Heart left ventricle (tissue), 16 donors: ENCODE measurements at places on chromosomes 11 and 22. TPM values are rescaled to one million over a fixed set of nuclear protein-coding genes. Genes with fewer than 3 reads are reported as not detected.

- DNase-seq, result peak; percentile 10
These were observed 120.9 kb upstream of the B3GAT1 start for GRCh38 chr11:134532921-134533421.

GRCh38 chr11:120061761-120062560, 76.0 kb downstream of the TRIM29 start:
- DNase-seq, result no peak

- no peak for DNase-seq
These were observed 21.8 kb upstream of the EIF3M start for GRCh38 chr11:32561835-32562234.

DNA sequence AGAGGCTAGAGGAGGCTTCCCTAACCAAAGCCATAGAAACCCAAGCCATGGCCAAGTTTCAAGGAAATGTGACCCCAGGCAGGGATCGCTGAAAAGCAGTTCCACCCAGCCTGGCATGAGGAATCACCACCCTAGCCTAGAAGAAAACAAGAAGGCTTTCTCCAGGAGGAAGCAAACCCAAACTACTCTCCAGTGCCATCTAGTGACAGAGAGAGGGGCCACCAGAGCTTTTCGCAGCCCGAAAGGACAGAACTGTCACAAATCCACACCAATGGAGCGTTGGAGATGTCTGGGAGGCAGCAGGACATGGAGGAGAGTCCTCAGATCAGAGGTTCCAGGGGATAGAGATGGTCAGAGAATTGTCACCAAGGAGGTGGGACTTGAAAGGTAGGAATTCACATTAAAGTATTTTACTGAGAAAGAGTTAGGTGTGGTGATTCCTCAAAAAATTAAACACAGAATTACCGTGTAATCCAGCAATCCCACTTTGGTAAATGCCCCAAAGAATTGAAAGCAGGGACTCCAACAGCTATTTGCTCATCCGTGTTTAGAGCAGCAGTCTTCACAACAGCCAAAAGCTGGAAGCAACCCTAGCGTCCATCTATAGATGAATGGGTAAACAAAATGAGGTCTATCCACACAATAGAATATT, 67.3 kb upstream of the NUP50 start:
- no peak for DNase-seq

DNA sequence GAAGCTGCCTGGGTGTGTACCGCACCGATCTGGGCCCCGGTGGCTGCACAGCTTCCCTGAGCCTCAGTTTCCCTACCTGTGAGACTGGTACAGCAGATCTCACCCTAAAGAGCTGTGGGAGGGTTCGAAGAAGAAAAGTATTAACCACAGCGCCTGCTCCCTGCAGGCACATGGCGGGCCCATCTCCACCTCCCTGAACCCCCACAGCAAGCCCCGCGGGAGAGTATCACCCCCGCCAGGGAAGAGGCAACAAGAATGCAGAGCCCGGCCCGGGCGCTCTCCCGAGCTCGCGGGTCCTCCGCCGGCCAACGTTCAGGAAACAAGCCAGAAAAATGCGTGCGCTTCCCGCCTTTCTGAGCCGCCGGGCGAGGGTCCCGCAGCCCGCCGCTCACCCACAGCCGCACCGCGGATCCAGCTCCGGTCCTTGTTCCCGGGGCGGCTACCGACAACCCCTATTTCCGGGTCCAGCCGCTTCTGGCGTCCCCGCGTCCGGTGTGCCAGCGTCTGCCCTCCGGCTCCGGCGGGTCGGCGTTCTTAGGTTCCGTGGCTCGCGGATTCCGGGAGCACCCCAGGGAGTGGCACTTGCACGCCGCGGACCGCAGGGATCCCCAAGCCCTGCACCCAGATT, at the start of gene TOP3B:
TOP3B (minus strand) TSS at position 450 of the 628 bp plus-strand sequence. CDS start 7,078 bp downstream, outside the sequence.
- peak; percentile 89 for DNase-seq

PKP3 gene
- total RNA-seq, result 0.49 TPM

MUC6 gene
- not detected for total RNA-seq

TRPC6 gene
- total RNA-seq, result not detected

C11orf86 gene
- total RNA-seq, result not detected

CASP1 gene
- 9.4 TPM for total RNA-seq
